Left lung (tissue), 14 donors: ENCODE measurements at places on chromosomes 2 and 18. TPM values are rescaled to one million over a fixed set of nuclear protein-coding genes. Genes with fewer than 3 reads are reported as not detected.

MYCN gene
- 0.60 TPM for total RNA-seq

VWC2L gene
- not detected for total RNA-seq

LOXHD1 gene
- 0.76 TPM for total RNA-seq

ARHGEF4 gene
- total RNA-seq = 4.3 TPM

MYO3B gene
- total RNA-seq = not detected

ZC3H8 gene
- 6.8 TPM for total RNA-seq

SPDYA gene
- total RNA-seq = 0.55 TPM

PROM2 gene
- total RNA-seq = 16.4 TPM

SPHKAP gene
- 0.18 TPM for total RNA-seq

HOXD3 gene
- total RNA-seq = not detected

WIPF1 gene
- 47.5 TPM for total RNA-seq

GRCh38 chr18:50119296-50119695 is 75.7 kb downstream of the MYO5B start:
- no peak overlapping the region for H3K27ac ChIP-seq
- H3K4me1 ChIP-seq = no peaks in the 10 kb centered on the region
- H3K4me3 ChIP-seq = no peak overlapping the region
- DNase-seq = no peak

DNA sequence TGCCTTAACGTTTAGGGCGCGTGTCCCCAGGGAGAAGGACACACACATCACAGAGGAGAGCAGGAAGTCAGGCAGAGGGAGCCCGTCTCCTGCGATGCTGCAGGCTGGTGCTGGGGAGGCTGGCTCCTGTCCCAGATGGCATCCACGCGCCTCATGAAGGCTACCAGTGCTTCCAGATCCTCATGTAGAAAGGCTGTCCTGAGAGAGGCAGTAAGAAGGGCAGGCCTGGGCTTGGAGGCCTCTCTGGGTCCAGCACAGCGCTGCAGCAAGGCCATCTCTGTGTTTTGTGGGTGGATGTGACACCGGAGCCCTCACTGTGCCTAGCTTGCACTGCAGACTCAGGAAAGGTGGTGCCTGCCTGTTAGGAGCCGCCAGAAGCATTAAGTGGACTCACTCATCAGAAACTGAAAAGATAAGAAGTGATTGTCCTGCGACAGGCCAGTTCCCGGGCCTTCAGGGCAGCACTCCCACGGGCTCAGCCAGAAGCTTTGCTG is 62.7 kb downstream of the FAM168B start:
- no peak overlapping the region for H3K4me3 ChIP-seq
- H3K4me1 ChIP-seq = no peaks in the 10 kb centered on the region
- H3K36me3 ChIP-seq = no peaks in the 10 kb centered on the region
- H3K27me3 ChIP-seq = peaks cover 6% of the 10 kb centered on the region
- H3K27ac ChIP-seq = no peak overlapping the region

GRCh38 chr2:157672129-157672528 is 43.5 kb upstream of the ACVR1C start:
- DNase-seq = no peak
- no peaks in the 10 kb centered on the region for H3K36me3 ChIP-seq
- H3K4me3 ChIP-seq = no peak overlapping the region
- H3K4me1 ChIP-seq = no peaks in the 10 kb centered on the region

- H3K36me3 ChIP-seq = no peaks in the 10 kb centered on the region
- DNase-seq = peak; percentile 54
- H3K4me3 ChIP-seq = no peak overlapping the region
- H3K4me1 ChIP-seq = no peaks in the 10 kb centered on the region
- H3K27ac ChIP-seq = no peak overlapping the region
Measured at GRCh38 chr2:10835052-10835970, 22.7 kb upstream of the PDIA6 start.

GRCh38 chr2:121649596-121650314 is 493 bp upstream of the CLASP1 start:
- peaks cover 51% of the 10 kb centered on the region for H3K4me1 ChIP-seq
- H3K27me3 ChIP-seq = no peaks in the 10 kb centered on the region
- H3K27ac ChIP-seq = peak overlapping the region; percentile 95
- H3K36me3 ChIP-seq = no peaks in the 10 kb centered on the region
- peak overlapping the region; percentile 85 for H3K4me3 ChIP-seq

DNA sequence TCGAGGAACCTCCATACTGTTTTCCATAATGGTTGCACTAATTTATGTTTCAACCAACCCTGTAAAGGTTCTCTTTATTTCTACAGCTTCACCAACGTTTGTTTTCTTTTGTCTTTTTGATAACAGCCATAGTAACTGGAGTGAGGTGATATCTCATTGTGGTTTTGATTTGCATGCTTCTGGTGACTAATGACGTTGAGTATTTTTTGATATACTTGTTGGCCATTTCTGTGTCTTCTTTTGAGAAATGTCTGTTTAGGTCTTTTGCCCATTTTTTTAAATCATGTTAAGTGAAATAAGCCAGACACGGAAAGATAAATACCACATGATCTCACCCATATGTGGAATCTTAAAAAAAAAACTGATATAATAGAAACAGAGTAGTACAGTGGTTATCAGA is 74.8 kb upstream of the SMIM21 start:
- no peaks in the 10 kb centered on the region for H3K4me1 ChIP-seq
- no peak overlapping the region for H3K27ac ChIP-seq
- no peak overlapping the region for H3K4me3 ChIP-seq
- no peaks in the 10 kb centered on the region for H3K27me3 ChIP-seq
- H3K36me3 ChIP-seq = no peaks in the 10 kb centered on the region
- no peak for DNase-seq

DNA sequence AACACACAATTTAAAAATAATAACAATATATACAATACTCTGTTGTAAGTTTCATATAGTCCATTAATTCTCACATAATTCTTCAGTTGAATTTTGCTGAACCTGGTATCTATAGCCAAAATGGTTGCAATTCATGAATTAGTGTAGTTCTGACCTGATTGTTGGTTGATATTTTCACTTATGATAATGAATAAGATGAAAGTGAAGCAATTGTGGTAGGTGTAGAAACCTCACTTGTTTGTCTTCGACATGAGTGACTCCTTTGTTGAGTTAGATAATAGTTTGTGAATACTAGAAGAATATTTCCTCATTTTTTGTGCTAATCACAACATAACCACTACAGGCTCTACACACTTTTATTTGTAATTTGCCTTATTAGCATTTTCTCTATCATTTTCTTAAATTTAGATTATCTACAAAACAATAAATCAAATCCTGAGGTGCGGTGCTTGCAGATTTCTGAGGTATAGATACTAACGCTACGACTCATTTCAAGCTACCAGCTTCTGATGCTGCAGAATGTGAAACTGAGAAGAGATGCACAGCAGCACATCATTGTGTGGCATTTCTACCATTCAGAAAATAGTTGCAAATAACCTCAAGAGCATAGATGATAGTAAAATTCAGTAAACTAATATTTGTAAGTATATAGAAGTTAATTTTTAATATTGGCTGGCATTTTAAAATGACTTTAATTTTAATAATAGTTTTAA is 117.9 kb downstream of the KCNH7 start:
- no peak for DNase-seq
- no peaks in the 10 kb centered on the region for H3K4me1 ChIP-seq
- no peak overlapping the region for H3K4me3 ChIP-seq
- H3K27ac ChIP-seq = no peak overlapping the region

GRCh38 chr18:68735483-68736343 is 20.8 kb upstream of the TMX3 start:
- no peaks in the 10 kb centered on the region for H3K36me3 ChIP-seq
- H3K4me1 ChIP-seq = no peaks in the 10 kb centered on the region
- peak; percentile 23 for DNase-seq
- H3K27me3 ChIP-seq = no peaks in the 10 kb centered on the region
- H3K4me3 ChIP-seq = no peak overlapping the region

DNA sequence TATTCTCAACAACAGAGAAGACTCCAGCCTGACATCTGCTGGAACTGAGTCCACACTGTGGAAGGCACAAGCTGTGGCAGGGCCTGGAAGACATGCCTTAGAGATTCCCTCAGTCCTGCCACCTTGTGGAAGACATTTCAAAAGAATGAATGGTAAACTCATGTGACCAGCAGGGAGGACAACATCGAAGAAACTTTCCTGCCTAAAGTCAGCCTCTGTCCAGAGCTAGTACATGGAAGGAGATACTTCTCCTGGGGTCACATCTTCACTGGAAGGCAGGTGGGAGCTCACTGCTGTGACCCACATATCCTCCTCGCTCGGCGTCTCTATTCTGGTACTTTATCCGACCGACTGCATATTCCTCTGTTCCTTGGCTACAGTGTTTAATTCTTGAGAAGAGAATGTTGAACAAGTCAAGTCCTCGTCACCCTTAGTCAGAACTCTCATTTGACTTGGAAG is 59.5 kb downstream of the PUM2 start:
- H3K27ac ChIP-seq = no peak overlapping the region
- no peaks in the 10 kb centered on the region for H3K27me3 ChIP-seq
- H3K4me1 ChIP-seq = no peaks in the 10 kb centered on the region
- DNase-seq = peak; percentile 22
- H3K4me3 ChIP-seq = no peak overlapping the region
- peaks cover 85% of the 10 kb centered on the region for H3K36me3 ChIP-seq

- H3K36me3 ChIP-seq = no peaks in the 10 kb centered on the region
- peaks cover 50% of the 10 kb centered on the region for H3K4me1 ChIP-seq
- no peak for DNase-seq
- H3K27me3 ChIP-seq = no peaks in the 10 kb centered on the region
- H3K27ac ChIP-seq = peak overlapping the region; percentile 50
- no peak overlapping the region for H3K4me3 ChIP-seq
Measured at GRCh38 chr2:74577448-74577847, 22.9 kb downstream of the DOK1 start.

- H3K4me1 ChIP-seq = no peaks in the 10 kb centered on the region
- peak overlapping the region; percentile 20 for H3K4me3 ChIP-seq
- no peaks in the 10 kb centered on the region for H3K36me3 ChIP-seq
Measured at GRCh38 chr18:22915337-22915736, 17.8 kb upstream of the RBBP8 start.

GRCh38 chr2:46010925-46011490 is 286.2 kb upstream of the EPAS1 start:
- H3K27me3 ChIP-seq = no peaks in the 10 kb centered on the region
- no peak overlapping the region for H3K4me3 ChIP-seq
- peaks cover 17% of the 10 kb centered on the region for H3K4me1 ChIP-seq
- H3K36me3 ChIP-seq = no peaks in the 10 kb centered on the region
- no peak overlapping the region for H3K27ac ChIP-seq

- no peaks in the 10 kb centered on the region for H3K36me3 ChIP-seq
- no peaks in the 10 kb centered on the region for H3K27me3 ChIP-seq
- H3K4me3 ChIP-seq = no peak overlapping the region
- peak overlapping the region; percentile 45 for H3K27ac ChIP-seq
- peaks cover 24% of the 10 kb centered on the region for H3K4me1 ChIP-seq
- DNase-seq = peak; percentile 73
Measured at GRCh38 chr2:36456227-36457175, 100.9 kb downstream of the CRIM1 start.

GRCh38 chr2:118123561-118124232 is 35.4 kb downstream of the INSIG2 start:
- H3K36me3 ChIP-seq = no peaks in the 10 kb centered on the region
- H3K4me1 ChIP-seq = peaks cover 32% of the 10 kb centered on the region
- DNase-seq = no peak
- no peaks in the 10 kb centered on the region for H3K27me3 ChIP-seq
- no peak overlapping the region for H3K4me3 ChIP-seq
- peak overlapping the region; percentile 70 for H3K27ac ChIP-seq

GRCh38 chr2:169069341-169069740 is at the start of gene DHRS9:
Gene DHRS9 (plus strand): TSS chr2:169069563. CDS start chr2:169081582, 12,019 bp downstream.
- DNase-seq = no peak
- H3K27me3 ChIP-seq = no peaks in the 10 kb centered on the region
- H3K4me3 ChIP-seq = peak within 1 kb of the TSS; percentile 13
- H3K4me1 ChIP-seq = peaks cover 24% of the 10 kb centered on the region
- H3K27ac ChIP-seq = peak within 1 kb of the TSS; percentile 88

DNA sequence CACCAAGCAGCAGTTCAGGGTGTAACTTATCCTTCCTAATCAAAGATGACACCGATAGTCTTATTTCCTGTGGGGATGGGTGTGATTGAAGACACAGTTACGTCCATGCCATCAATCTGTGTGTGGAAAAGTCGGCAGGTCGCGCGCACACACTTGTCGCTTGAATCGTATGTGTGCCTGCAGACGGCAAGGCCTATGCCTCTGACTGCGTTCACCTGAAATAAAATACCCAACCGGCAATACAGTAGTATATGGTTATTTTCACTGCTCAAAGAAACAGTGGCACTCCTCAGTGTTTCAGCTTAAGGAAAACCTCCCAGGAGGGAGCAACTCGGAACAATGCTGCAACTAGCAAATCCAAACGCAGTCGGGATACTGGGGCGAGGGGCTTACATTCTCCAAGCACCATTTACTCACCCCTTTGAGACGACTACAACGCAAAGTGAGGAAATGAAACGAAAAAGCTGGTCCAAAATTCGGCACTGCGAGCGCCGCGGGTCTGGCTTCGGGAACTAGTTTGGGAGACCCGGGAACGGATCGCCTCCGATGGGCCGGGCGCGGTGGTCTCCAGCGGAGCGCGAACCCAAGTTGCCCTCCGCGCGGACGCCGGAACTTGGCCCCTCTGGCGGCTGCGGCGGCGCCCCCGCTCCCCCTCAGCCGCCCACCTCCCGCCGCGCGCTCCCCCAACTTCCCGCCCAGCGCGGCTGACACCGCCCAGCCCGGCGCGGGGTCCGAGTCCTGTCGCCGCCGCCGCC is 675 bp downstream of the PRKD3 start:
- no peaks in the 10 kb centered on the region for H3K36me3 ChIP-seq
- H3K4me3 ChIP-seq = peak overlapping the region; percentile 71
- peaks cover 15% of the 10 kb centered on the region for H3K4me1 ChIP-seq
- DNase-seq = peak; percentile 81
- H3K27me3 ChIP-seq = no peaks in the 10 kb centered on the region
- peak overlapping the region; percentile 71 for H3K27ac ChIP-seq

DNA sequence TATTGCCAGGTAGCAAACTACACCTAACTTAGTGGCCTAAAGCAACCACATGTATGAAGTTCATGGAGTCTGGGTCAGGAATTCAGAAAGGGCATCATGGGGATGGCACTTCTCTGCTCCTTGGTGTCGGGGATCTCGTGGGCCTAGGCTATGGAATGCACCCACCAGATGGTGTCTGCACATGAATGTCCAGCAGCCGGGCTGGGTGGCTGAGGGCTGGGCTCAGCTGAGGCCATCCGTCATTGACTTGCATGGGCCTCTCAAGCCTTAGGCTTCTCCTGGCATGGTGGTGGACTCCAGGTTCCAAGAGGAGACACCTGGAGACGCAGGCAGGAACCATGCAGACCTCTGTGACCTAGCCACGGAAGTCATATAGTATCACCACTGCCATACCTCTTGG is 26.0 kb upstream of the RPL31 start:
- no peaks in the 10 kb centered on the region for H3K4me1 ChIP-seq
- no peaks in the 10 kb centered on the region for H3K27me3 ChIP-seq
- no peak for DNase-seq
- no peak overlapping the region for H3K4me3 ChIP-seq

GRCh38 chr2:238921681-238922319 is 73.9 kb downstream of the TWIST2 start:
- no peaks in the 10 kb centered on the region for H3K27me3 ChIP-seq
- H3K4me1 ChIP-seq = no peaks in the 10 kb centered on the region
- no peaks in the 10 kb centered on the region for H3K36me3 ChIP-seq

- H3K36me3 ChIP-seq = no peaks in the 10 kb centered on the region
- no peak overlapping the region for H3K27ac ChIP-seq
- no peak for DNase-seq
- H3K27me3 ChIP-seq = no peaks in the 10 kb centered on the region
- H3K4me3 ChIP-seq = no peak overlapping the region
Measured at GRCh38 chr2:5991305-5991968, 299.3 kb downstream of the SOX11 start.

- no peak overlapping the region for H3K27ac ChIP-seq
- DNase-seq = no peak
- H3K4me3 ChIP-seq = no peak overlapping the region
- no peaks in the 10 kb centered on the region for H3K27me3 ChIP-seq
- peaks cover 4% of the 10 kb centered on the region for H3K4me1 ChIP-seq
- no peaks in the 10 kb centered on the region for H3K36me3 ChIP-seq
Measured at GRCh38 chr2:210480079-210480478, 3.5 kb upstream of the LANCL1 start.

GRCh38 chr18:63368611-63369010 is 1.6 kb upstream of the KDSR start:
- H3K27me3 ChIP-seq = no peaks in the 10 kb centered on the region
- H3K36me3 ChIP-seq = no peaks in the 10 kb centered on the region
- H3K4me1 ChIP-seq = no peaks in the 10 kb centered on the region
- no peak overlapping the region for H3K27ac ChIP-seq
